ENCODE measurements at places on chromosomes 11 and 22.

DNA sequence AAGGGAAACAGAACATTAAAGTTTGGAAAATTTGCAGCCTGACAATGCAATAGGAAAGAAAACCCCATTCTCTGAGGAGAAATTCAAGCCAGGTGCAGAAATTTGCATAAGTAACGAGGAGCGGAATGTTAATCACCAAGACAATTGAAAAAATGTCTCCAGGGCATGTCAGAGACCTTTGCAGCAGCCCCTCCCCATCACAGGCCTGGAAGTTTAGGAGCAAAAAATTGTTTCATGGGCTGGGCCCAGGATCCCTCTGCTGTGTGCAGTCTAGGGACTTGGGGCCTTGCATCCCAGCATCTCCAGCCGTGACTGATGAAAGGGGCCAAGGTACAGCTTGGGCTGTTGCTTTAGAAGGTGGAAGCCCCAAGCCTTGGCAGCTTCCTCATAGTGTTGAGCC, 780.2 kb downstream of the LRRC4C start:
- no peak for DNase-seq

DNA sequence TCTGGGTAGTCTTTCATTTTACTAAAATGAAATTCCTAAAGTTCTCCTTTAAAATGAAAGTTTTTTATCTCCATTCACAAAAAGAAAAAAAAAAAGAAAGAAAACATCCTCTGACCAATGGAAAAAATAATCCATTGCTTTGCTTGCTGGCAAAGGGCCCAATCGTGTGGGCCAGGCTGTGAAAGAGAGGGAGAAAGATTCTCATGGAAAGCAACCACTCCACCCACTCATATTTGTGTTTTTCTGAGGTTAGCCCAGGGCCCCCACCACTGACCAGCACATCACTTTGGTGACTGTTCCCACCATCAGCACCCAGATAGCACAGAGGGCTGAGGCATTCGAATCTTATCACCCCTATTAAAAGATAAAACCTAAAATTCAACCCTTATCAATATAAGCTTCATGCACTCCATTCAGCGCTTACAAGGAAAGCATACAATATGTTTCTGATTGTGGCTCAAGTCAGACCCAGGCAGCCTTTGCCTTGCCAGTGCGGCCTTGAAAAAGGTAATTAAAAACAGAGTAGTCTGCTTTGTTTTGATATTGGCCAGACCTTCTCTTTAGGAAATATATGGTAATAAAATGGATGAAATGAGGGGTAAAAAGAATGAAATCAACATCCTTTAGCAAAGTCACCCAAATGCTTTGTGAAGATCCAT, 192.8 kb downstream of the ETS1 start:
- DNase-seq = no peak

DNA sequence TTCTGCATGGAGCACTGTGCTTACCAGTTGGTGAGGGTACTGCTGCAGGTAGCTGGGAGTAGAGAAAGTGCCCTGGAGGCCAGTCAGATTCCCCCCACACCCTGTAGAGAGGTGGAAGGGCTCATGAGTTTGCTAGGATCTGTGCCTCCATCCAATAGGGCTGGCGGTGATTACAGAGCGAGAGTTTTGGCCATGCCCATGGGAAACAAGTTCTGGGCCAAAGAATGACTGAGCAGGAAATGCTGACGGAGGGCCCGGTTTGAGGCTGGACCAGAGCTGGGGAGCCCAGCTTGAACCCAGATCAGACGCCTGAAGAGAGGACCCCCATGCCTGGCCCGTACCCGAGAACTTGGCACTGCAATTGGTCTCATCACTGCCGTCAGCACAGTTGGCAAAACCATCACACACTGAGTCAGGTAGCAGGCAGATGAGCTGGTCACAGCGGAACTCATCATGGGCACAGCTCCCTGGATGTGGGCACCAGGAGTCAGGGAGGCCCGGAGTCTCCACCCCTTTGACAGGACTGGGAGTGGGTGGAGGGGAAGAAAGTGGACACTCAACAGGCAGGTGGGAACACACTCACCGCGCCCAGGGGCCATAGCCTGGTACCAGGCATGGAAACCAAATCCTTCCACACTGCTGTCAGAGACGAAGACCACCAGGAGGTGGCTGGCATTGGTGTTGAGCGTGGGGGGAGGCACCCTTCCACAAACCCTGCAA, 2.1 kb downstream of the MFRP start:
- DNase-seq = no peak

GRCh38 chr11:44952500-44953260, 2.0 kb upstream of the TP53I11 start:
- no peak for DNase-seq

DNA sequence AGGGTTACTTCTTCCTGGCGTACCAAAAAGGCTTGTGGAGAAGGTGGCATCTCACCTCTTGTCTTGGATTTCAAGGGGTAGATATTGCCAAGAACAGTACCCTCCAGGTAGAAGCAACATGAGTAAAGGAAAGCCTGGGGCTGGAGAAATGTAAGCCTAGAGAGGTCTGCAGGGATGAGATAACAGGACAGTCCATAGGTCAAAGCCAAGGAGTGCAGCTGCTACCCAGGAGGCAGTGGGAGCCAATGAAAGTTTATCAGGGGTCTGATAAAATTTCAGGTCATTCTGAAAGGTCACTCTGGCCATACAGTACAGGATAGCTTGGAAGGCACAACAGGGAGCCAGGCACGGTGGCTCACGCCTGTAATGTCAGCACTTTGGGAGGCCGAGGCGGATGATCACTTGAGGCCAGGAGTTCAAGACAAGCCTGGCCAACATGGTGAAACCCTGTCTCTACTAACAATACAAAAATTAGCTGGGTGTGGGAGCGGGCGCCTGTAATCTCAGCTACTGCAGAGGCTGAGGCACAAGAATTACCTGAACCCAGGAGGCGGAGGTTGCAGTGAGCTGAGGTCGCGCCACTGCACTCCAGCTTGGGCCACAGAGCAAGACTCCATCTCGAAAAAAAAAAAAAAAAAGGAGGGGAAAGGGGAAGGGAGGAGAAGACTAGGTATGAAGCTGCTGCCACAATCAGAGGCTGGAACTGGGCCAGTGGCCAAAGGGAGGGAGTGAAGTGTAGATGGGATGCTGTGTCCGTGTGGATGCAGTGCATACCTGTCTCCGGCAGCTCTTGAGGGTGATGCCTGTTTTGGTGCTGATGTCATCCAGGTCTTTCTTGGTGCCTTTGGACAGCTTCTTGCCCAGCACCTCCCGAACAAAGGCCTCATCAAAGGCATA, 1.2 kb downstream of the FIBP start:
- DNase-seq = no peak

DNA sequence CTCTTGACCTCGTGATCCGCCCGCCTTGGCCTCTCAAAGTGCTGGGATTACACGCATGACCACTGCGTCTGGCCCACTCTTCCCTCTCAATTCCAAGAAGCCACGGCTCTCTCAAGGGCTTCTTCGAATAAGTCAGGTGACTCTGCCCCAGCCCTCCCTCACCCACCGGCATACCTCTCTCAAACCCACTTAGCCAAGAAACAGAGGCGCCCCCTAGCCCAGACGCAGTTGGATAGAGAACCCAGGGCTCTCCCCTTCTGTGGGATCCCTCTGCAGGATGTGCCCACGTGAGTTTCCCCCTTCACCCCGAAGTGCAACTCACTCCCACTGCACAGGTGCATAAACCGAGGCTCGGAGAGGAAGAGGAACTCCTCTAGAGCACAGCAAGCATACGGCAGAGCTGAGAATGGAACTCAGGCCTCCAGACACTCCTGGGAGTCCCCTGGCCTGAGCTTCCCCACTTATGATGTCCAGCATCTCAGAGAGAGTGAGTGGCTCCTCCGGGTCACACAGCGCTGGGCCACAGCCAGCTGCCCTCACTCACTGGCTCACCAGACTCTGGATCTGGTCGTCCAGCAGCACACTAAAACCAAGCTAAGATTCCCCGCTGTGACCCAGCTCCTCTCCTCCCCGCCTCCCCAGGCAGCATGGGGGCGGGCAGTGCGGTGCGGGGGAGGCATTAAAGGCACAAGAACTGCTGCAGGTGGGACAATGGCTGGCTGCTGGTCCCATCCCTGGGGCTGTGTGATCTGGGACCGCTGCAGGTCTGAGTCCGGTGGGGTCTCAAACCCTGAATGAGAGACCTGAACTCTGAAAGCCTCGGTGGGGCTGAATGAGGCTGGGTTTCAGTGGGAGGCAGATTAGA, 16.8 kb upstream of the RGL4 start:
- no peak for DNase-seq

DNA sequence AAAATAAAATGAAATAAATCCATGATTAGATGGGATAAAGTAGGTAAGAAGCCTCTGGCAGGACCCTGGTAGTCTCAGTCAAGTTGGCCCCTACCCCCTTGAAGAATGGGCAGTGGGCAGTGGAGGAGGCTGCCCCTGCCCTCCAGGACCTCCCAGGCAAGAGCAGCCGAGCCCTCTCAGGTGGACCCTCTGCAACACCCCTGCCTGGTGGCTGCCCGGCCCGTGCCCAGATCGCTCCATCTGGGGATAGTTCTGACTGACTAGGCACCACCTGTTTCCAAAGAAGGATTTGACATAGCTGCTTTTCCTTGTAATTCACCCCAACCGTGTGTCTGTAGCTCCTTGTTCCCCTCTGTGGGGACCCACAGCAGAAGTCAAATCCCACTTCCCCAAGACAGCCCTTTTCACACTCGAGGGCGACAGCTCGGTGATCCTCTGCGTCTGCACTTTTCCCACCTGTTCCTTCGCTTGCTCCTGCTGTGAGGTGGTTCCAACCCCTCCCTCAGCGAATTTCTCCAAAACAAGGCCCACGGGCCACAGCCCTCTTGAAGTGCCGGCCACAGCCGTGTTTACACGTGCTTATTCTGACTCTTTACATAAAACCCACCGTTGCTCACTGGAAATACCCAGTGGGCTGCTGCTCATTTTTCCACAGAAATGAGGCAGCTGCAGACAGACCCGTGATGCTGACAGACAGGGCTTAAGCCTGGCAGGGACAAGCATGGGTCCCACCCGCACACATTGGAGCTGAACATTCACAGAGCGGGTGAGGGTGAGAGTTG, 5.5 kb upstream of the TMPRSS13 start:
- no peak for DNase-seq

- DNase-seq = no peak
Observed at GRCh38 chr11:58928107-58928499, 11.2 kb upstream of the GLYATL1 start.

DNA sequence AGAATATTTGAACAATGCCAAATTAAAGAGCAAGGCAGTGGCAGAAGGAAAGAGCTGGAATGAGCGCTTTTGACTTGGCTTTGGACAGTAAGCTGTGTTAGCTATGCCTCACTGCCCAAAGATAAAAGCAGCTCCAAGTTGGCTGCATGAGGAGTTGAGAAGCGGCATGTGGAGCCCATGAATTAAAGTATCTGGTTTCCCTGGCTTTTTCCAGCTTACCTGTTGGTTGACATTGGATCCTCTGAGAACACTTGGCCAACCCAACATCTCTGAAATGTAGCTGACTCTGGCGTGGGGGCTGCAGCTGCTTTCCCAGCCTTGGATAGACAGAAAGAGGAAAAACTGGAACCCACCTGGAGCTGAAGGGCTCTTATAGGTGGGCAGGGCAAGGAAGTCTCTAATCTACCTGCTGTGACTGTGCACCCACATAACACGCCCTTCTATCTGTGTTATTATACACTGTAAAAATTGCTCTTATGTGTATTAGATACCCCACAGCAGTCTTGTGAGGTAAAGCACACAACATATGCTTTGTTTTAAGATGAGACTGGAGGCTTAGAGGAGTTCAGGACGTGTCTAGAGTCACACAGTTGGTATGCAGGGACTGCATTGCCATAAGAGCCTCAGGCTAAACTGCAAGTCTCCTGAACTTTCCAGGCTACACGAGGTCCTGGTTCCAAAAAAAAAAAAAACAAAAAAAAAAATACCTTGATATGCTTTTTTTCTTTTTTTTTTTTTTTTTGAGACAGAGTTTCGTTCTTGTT, 5.8 kb downstream of the UBASH3B start:
- DNase-seq = no peak

GRCh38 chr11:69251057-69251393, 42.9 kb upstream of the MYEOV start:
- no peak for DNase-seq

GRCh38 chr22:29342577-29343312, 27.2 kb upstream of the RASL10A start:
- DNase-seq = no peak

- no peak for DNase-seq
Observed at GRCh38 chr11:68503792-68504191, 43.2 kb downstream of the PPP6R3 start.

- DNase-seq = no peak
Observed at GRCh38 chr22:17266251-17266971, 47.2 kb upstream of the ADA2 start.
